ENCODE measurements at places on chromosomes 1 and 21.
A peak's percentile ranks its signal among the peaks of the same experiment; 100 is the strongest.

DNA sequence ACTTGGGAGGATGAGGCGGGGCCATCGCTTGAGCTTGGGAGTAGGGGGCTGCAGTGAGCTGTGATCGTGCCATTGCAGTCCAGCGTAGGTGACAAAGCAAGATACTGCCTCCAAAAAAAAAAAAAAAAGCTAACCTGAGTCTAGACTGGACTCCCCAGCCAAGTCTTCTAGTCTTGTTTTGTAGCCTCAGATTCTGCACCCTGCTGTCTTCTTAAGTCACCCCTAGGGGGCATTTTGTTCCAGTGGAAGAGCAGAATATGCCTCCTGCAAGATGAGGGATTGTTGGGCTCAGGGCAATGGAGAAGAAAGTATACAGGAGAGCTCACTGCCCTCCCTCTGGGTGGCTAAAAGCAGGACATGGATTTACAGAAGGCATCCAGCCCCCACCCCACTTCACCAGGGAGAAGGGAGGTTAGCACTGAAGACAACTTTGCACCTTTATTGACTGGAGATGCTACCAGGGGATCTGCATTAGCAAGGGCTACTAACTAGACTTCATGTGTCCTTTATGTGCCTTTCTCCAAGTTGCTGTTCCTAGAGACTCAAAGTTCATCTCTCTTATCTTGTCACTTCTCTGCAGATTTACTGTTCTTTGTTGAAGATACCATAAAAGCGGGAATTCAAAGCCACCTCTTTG, 15.3 kb upstream of the RNF187 start:
- DNase-seq: no peak

GRCh38 chr1:216830424-216831210, 107.4 kb upstream of the ESRRG start:
- no peak for DNase-seq

GRCh38 chr1:156860113-156860627, 495 bp upstream of the NTRK1 start:
- peak; percentile 17 for DNase-seq

DNA sequence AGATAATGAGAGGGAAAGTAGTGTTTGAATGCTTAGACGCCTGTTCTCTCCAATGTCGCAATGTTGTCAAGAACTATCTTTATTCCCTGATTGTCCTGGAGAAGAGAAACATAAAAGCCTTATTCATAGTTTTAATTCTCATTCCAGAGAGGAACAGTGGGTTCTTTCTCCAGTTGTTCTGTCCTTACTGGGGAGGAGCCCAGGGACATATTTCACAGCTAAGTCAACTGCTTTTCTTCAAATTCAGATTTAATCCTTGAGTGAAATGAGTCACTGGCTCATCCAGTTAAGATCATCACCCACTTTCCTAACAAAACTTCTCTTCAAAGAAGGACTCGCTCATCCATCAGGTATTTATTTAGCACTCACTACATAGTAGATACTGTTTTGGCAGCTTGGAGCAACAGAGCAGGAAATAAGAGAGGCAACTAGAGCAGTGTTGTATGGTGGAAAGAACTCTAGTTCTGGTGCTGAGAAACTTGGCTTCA, 365.7 kb upstream of the USP24 start:
- no peak for DNase-seq

GRCh38 chr21:34270411-34270810, 93.4 kb upstream of the KCNE2 start:
- no peak for DNase-seq

GRCh38 chr1:114512595-114513280, 1.7 kb upstream of the TRIM33 start:
- DNase-seq: no peak

GRCh38 chr1:228154021-228154669, 4.4 kb downstream of the GJC2 start:
- DNase-seq: no peak

DNA sequence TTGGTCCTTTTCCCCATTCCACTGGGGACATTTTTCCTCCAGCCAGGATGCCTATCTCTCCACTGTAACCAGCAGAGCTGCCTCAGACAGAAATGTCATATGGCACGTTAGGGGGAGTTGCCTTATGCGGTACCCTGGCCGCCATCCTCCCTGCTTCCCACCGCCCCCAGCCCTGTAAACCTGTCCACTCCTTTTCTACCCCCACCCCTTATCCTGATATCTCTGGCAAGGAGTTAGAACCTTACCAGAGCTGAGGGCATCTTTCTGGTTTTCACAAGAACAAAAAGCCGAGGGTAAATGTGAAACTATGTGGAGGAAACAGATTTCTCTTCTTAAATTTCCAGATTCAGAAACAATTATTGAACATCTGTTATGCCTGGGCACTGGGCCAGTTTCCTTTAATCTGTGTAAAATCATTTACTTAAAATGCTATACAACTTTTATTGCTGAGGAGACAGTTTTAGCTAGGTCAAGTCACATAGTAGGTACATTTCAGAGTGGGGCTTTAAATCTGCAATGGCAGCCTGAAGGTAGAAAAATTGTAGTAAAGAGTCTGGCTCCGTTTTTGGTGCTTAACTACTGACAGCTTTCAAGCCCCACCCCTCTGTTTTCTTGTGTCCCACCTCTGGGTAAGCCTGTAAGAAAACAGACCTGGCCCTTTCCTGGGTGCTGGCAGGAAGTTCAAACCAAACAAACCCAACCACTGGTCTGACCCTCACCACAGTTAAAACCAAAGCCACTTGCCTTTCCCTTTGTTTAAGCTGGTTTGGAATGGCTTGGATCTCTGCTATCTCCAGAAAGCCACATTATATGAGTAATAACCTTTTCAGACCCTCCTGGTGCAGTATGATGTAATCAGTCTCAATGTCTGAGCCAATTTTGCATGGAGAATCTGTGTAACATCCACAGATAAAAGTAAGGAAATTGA, 319.0 kb downstream of the HHAT start:
- DNase-seq: no peak

DNA sequence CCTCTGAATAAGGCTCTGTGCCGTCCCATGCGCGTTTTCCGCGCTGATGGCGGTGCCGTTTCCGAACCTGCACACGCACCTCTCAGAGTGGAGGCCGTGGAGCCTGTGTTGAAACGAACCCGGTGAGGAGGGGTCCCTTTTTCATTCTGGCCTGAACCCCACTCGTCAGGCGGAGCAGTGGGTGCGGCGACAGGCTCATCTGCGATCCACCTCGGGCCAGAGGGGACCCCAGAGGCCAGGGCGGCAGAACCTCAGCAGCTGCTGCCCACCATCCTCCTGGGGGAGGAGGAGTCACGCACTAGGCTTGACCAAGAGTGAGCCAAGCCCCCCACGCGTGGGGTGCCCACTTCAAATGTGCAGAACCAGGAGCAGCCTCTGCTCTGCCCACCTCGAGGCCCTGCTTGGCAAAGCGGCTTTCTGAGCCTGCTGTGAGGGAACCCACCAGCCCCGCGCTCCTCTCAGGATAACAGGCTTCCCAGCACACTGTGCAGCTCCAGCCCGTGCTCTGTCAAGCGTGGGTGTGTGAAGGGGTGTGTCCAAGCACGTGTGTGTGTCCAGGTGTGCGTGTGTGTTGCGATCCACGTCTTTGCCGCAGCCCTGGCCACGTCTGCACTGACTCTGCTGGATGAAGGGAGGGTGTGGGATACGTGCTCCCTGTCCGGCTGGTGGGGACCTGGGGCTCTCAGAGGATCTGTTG, 6.8 kb downstream of the PRDM16 start:
- no peak for DNase-seq

GRCh38 chr1:19484338-19484797, 971 bp downstream of the CAPZB start:
- DNase-seq: no peak

GRCh38 chr1:63688302-63688890, 85.4 kb upstream of the ROR1 start:
- DNase-seq: no peak

DNA sequence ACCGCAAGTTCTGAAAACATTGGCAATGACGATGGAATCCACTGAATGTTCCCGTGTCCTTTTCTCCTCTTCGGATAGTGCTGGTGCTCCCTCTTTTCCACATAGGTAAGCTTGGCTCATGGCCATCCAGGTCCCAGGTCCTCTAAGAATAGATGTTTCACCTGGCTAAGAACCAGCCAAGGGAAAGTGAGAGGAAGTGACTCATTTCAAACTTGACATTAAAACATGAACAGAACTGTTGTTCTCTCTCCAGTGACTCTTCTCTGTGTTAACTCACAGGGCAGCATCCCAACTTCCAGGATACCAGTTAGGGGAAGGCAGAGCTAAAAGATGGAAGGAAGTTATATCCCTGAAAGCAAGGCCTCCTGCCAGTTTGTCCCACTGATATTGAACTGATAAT, 493.8 kb upstream of the CHRM3 start:
- no peak for DNase-seq

DNA sequence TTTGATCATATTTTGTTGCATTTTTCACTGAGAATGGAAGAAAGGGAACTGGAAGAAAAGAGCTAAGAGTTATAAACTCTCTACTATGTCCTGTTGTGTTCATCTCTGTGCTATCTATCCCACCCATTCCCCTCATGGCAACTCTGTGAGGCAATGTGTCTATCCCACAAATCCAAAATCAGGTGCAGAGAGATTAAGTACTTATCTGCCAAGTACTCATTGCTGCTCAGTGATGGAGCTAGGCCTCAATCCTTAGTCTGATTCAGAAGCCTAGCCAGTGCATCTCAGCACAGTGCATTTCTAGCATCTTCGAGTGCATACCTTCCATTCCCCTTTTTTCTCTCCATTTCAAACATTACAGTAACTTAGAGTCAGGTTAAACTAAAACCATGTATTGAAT, 270.6 kb downstream of the TPR start:
- DNase-seq: no peak

DNA sequence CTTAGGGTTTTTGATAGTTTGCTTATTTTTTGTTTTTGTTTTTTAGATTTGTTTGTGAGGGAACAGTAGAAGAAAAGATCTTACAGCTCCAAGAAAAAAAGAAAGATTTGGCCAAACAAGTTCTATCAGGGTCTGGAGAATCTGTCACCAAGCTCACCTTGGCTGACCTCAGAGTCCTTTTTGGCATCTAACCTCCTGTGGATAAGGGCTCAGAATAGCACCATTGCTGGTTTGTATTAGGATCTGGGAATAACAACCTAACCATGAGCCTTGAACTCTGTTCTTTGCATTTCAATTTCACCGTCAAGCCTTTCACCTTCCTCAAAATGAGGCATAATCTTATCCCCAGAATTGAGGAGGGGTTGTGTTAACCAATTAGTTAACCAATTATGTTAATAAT, 20.2 kb downstream of the TRIM45 start:
- no peak for DNase-seq

DNA sequence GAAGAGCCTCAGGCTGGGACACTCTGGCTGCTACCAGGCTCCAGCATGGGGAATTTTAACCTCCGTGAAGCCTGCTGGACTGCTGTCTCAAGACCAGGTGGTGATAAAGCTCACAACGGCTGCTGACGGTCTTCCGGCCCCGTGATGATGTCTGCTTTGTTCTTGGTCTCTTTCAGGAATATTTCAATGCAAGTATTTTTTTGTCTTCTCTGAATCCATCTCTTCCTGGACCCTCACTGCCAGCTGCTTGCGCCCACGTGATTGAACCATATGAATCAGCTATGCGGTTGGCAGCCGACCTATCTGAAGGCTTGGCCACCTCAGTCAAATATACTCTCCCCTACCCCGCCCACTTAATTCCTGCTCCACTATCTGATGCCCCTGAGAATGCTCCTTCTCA, 14.6 kb upstream of the SLC6A17 start:
- no peak for DNase-seq

- DNase-seq: no peak
Measured at GRCh38 chr1:198890214-198890930, 251.5 kb downstream of the PTPRC start.

GRCh38 chr1:18347559-18347958, 133.2 kb upstream of the KLHDC7A start:
- no peak for DNase-seq

DNA sequence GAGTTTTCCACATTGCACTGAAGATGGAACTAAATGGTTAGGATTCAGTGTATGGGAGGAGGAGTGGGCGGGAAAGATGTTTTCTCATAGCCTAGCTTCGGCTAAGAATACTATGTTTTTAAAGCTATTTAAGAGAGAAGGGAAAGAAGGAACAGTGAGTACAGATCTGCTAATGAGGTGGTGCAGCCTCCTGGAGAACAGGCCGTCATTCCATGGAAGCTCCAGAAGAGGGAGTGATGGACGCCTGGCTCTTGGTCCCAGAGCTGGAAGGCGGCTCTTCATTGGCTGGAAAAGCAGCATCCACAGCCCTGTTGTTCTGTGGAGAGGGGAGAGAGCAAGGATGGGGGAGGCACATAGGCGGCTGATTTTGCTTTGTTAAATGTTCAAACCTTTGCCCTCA, 6.9 kb downstream of the CAMK1G start:
- DNase-seq: no peak

DNA sequence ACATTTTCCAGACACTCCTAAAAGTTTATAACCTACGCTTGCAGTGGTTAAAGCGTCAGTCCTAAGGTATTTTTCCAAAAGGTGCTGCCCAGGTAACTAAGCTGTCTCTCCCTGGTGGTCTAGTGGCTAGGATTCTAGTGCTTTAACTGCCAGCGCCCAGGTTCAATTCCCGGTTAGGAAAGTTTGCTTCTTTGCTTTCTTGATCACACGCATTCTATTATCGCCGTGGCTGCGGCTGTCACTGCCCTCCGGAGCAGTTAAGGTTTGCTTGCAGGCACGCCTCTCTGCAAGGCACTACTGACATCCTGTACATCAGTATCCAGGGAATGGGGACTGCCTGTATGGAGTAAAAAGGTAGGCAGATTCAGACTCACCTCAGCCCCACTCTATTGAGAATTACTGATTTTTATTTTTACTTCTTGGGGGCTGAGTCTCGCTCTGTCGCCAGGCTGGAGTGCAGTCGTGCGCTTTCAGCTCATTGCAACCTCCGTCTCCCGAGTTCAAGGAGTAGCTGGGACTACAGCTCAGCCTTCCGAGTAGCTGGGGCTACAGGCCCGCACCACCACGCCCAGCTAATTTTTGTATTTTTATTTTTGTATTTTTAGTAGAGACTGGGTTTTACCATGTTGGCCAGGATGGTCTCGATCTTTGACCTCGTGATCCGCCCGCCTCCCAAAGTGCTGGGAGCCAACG, 53.2 kb upstream of the CFAP126 start:
- no peak for DNase-seq

DNA sequence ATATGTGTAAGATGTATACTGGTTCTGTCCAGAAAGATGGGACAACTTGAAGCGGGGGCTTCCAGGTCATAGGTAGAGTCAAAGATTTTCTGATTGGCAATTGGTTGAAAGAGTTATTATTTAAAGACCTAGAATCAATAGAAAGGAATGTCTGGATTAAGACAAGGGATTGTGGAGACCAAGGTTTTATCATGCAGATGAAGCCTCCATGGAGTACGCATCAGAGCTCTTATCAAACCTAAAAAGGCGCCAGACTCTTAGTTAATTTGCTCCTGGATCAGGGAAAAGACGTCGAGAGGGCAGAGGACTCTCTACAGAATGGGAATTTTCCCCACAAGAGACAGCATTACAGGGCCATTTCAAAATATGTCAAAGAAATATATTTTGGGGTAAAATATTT, 23.7 kb upstream of the ETV3 start:
- DNase-seq: no peak

DNA sequence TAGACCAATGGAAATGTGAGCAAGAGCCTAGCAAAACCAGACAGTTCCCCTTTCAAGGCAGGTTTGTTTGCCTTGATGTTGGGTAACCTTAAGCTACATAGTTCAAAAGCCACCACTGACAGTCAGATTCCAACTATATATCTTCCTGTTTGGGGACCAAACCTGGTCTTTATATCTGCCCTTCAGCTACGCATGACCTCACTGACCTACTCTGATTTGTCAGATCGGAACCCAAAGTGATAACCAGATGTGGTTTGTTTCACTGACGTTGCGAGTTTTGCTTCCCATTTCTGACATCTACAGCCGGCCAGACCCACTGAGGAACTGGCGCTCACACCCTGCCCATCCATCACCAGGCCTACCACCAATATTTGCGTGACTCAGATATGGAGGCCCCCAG, 361.1 kb upstream of the CHRM3 start:
- no peak for DNase-seq

All from cerebellar nuclear complex (tissue), 1 donor.